ENCODE measurements at places on chromosomes 3 and 15.

DNA sequence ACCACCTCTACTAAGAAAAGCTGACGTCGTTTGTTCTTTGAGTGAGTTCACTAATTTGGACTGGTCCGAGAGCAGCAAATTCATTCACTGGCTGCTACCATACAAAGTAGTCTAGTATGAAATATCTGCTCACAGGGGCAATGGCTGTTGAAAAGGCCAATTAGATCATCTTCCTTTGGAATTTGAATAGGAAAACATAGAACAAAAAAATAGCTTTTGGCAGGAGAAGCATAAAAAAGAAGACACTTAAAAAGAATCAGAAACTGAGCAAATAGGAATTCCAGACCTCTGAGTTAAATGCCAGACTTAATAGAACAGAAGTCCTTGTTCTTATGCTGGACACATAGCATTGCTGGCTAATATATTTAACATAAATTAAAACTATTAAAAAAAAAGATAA, 159.3 kb downstream of the IL1RAP start:
- peak; percentile 51 for DNase-seq

DNA sequence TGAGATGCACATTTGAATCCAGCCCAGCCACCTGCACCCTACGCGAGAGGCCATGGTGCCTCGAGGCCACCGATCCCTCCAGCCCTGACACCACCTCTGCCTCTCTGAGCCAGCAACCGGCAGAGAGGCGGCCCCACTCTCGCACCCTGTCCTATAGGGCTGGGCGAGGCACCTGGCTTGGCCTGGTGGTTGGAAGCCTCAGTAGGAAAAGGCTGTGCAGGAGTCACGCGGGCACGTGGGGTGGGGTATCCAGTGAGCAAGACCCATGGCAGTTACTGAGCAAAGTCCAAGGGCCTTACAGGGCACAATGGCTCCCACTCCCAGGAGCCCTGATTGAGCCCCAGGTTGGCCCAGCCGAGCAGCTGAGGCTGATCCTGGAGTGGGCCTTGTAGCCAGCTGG, 12.4 kb upstream of the DUSP7 start:
- no peak for DNase-seq

GRCh38 chr3:153274561-153274960, 112.5 kb downstream of the RAP2B start:
- DNase-seq, result no peak

DNA sequence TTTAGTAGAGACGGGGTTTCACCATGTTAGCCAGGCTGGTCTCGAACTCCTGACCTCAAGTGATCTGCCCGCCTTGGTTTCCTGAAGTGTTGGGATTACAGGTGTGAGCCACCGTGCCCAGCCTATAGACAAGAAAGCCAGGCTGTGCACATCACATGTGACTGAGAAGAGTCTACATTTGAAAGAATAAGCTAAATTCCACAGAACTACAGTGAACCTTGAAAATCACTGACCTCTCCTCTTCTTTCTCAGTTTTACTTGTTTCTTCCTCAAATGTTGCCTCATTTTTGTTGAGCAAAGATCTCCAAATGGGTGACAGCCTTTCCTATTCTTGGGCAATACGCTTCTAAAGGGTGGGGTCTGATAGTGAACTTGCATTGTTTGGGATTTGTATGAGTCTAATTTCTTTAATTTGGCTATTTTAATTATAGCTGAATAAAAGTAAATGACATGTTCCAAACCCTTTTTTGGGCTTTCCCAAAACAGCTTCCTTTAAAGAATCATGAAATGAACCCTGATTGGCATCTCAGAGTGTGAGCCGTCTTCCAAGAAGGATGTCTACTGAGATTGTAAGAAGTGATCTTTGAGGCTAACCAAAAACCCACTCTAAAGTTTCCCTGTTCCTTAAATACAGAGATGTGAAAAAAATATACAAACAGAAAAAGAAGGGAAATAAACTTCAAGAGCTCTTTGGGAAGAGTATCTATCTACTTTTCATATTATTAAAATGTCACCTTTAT, 21.6 kb upstream of the SPTBN5 start:
- no peak for DNase-seq

GRCh38 chr3:134037168-134037567, 7.4 kb upstream of the SLCO2A1 start:
- DNase-seq, result no peak

- DNase-seq, result peak; percentile 66
Measured at GRCh38 chr3:163071713-163072112, 1575.1 kb downstream of the OTOL1 start.

GRCh38 chr3:51642462-51642861, 28.6 kb upstream of the TEX264 start:
- DNase-seq, result peak; percentile 10

Measured in fibroblast of gingiva (primary cell).